ENCODE measurements at places on chromosomes 3 and 15.

- DNase-seq, result no peak
Observed at GRCh38 chr3:52857864-52858263, 23.0 kb upstream of the MUSTN1 start.

DNA sequence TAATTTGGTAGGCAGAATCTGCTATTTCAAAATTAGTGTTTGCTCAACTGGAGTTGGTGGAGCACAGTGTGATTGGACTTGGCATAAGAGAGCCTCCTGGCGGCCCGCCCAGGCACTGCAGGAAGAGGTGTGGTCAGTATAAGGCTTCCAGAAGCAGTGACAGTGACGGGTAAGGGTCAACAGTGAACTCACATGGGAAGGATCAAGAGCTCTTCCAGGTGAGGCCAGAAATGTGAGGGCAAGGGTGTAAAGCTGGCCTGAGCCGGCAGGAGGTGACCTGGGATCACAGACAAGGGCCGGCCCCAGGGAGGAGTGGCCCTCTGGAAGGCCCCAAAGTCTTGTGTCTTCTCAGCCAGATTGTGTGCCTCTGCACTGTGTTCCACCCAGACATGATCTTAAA is 93.2 kb upstream of the RNF7 start:
- no peak for DNase-seq

DNA sequence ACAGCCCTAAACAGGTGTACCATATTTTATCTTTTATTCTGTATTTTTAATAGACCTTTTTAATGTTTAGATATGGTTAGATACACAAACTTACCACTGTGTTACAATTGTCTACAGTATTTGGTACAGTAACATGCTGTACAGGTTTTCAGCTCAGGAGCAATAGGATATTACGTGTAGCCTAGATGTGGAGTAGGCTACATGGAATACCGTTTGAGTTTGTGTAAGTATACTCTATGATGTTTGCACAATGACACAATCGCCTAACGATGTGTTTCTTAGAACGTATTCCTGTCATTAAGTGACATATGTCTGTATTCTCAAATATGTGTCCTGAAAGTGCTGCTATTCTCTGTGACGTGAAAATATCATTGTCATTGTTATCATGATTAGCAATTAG is 62.6 kb downstream of the MFSD1 start:
- DNase-seq, result no peak

DNA sequence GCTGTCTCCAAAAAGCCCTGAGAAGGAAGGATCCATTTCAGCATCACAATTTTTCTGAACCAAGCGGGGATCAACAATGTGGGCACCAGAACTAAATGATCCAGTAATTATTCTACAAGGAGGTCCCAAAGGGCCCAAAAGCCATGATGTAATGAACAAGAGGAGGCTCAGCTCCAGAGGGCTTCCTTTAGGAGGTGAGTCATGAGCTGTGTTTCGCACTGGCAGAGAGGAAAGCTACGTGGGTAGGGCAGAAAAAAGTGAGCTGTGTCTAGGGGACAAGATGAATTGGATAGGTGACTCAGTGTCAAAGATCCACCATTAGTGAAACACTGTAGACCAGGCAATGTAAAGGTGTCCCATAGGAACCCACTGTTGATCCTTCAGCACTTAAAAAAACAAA is 113.4 kb downstream of the RORA start:
- no peak for DNase-seq

DNA sequence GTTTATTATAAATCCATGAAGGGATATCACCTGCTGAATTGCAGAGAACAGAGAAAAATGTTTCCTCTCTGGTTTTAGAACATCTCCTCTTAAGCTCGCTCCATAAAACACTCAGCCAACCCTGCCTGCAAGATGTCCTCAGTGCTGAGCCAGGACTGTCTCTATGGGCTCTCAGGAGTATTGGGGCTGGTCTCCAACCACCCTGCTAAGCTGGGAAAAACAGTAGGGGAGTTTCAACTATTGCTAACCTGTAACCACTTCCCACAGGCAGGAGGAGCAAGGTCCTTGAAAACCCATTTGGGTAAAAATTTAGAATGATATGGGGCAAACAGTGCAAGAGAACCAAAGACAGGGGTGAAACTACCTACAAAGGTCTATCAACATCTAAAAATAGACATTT is 34.3 kb downstream of the MYO1E start:
- no peak for DNase-seq

DNA sequence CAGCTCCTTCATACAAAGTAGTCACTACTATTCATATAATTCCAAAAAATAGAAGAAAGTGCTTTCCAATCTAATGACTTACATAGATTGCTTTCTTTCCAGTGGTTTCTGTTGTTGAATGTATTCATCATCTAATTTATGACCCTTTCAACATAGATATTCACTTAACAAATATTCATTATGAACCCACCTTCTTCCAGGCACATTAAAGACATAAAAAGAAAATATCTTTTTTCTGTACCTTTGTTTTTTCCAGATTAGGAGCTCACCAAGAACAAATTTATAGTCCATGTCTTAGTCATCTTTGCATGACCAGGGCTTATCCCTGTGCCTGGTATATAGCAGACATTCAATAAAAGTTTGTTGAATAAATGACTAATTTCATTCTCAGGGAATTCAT is 32.4 kb upstream of the PDZRN3 start:
- DNase-seq, result no peak

DNA sequence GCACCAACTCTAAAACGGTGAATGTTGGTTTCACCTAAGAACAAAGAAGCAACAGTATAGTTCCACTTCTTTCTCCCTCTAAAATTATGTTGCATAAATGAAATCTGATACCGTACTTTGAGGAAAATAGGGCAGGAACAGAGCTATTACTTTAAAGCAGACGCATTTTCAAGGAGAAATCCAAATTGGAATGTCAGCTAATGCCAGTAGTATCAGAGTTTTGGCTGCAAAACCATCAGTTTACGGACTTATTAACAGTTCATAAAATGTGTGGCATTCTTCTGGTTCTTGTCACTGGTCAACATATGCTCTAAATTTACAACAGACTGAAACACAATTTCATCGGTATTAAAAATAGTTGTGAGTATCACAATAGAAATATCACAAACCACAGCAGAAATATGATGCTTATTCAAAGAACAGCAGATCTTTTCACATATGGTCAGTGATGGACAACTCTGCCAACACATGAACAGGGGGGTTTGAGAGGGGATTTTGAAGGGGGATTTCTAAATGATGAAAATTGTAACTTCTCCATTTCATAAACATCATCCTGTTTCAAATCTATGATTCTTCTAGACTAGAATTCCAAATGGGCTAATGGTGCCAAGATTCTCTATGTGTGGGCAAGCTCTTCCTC is 38.7 kb upstream of the ROBO2 start:
- no peak for DNase-seq

- DNase-seq, result no peak
Observed at GRCh38 chr3:169618894-169619792, 44.4 kb downstream of the MECOM start.

GRCh38 chr3:172596394-172596706 is 73.1 kb upstream of the TNFSF10 start:
- no peak for DNase-seq

DNA sequence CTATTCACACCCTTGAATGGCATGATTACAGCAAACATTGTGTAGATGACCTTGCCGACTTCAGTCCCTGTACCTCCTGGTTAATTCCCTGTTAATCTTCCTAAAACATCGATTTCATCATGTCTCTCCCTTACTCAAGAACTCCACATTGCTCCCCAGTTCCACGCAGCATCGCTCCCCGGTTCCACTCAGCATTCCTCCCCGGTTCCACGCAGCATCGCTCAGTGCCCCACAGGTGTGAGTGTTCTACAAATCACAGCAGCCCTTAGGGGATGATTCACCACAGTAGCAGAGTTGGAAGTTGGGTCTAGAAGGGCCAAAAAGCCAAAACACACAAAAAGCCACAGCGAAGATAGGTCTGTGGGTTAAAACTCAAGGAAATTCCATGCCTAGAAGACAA is 8.6 kb upstream of the TNK2 start:
- DNase-seq, result no peak

- no peak for DNase-seq
Observed at GRCh38 chr3:155335724-155336354, 42.4 kb upstream of the STRIT1 start.

- DNase-seq, result no peak
Observed at GRCh38 chr3:163175970-163176369, 1679.4 kb downstream of the OTOL1 start.

GRCh38 chr3:107524326-107524840 is 1.6 kb downstream of the BBX start:
- DNase-seq, result no peak

DNA sequence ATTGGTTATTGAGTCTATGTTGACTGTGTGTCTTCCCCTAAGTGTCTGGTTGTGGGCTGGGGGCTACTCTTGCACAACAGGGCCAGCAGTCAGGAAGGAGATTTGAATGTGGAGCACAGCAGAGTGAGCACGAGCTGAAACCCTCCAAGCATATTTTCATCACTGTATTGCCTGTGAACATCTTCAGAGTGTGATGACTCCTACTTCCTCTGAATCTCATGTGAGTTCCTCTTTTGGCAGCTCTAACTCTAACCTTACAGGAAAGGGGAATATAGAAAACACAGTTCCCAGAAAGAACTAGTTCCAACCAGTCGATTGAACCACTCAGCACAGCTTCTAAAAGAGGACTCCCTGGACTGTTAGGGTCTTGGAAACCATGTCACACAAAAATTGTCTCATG is 211.6 kb downstream of the RAP2B start:
- no peak for DNase-seq

GRCh38 chr3:59444294-59444671 is 394.5 kb upstream of the CFAP20DC start:
- no peak for DNase-seq
